AG08396 (cell line): ENCODE measurements at places on chromosomes 11 and 22.

DNA sequence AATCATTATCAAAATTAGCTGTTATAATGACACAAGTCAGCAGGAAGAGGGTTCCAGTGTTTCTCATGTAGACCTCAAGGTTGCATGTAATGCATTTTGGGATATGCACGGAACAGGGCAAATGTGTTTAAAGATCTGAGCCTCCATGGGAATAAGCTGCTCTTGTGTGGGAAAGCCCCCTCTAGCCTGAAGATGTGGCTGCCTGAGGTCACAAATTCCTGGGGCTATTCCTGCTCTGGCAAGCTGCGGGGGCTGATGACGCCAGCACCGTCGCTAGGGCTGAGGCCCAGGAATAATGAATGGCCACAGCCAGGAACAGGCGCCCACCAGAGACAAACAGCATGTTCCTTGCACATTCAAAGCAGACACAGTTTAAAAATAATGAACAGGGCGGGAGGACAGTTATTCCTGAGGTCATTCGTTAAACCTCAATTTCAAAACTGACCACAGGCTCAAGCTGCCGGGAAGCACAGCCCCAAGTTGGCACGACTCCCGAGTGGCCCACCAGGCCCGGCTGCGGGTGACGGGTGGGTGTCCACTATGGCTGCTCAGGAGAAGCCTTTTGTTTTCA lies 11.7 kb downstream of the OSBPL5 start:
- peak; percentile 87 for DNase-seq

DNA sequence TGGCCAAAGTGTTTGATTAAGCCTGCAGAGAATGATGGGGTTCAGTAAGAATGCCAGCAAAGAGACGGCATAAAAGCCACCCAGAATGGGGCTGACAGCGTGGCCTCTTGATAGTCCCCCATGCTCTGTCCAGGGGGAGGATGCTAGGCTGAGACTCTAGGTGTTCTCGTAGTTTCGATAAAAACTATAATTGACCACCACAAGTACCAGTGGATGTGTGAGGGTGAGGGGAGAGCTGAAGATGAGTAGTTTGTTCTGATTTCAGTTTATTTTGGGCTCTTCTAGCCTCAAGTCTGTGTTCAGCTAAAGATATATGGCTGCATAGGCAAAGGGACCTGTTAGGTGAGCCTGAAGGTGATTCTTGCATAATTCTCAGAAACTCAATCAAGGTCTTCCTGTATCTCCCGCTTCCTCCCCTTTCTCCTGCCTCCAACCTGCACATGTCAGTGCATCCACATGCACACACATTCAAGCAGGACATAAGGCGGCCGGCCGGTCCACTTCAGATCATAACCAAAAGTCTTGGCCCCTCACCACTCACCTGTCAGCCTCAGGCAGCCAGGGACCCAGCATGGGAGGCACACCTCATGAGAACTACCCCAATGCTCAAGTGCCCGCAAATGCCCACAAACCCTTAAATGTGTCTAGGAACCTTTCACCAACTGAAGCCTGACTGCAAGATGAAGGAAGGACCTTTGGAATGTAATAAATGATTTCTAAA lies 31.2 kb downstream of the FLI1 start:
- no peak for DNase-seq

GRCh38 chr11:81888391-81888790 lies 845.3 kb downstream of the FAM181B start:
- DNase-seq = no peak

- no peak for DNase-seq
Observed at GRCh38 chr11:27558401-27558800, 51.8 kb upstream of the LIN7C start.

DNA sequence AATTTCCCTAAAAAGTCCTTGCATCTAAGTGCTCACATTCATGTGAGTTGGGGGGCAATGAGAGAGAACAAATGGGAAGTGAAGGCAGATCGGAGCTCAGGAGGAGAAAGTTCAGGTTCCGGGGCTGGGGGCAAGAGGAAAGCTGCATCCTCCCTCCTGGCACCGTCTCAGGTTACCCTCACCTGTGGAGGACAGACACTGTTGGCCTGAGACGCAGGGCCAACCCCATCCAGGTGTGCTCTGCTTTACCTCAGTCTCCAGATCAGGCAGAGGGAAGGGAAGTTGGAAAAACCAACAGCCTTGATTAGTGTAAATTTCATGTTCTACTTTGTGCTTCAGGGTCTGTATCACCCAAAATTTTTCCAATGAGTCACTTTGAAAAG lies 146.9 kb downstream of the TRIM29 start:
- no peak for DNase-seq

- no peak for DNase-seq
Observed at GRCh38 chr11:85651118-85651517, 3.4 kb downstream of the TMEM126A start.

DNA sequence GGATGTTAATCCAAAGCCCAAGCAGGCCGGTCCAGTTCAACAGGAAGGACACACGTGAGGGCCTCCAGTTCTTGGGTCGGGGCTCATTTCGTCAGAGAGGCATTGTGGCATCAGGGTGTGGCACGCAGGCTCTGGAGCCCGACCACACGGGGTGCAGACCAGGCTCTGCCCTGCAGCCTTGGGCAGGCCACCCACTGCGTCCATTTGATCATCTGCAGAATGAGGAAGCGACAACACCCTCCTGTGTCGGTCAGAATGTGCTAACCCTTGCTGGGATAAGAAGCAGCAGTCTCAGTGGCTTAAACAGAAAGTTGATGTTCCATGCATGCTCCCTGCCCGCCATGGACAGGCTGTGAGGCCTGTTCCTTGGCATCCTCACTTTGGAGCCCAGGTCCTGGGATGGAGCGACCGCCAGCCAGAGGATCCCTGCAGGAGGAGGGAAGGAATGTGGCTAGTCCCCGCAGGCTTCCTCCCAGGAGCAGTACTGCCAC lies 10.8 kb downstream of the RIBC2 start:
- DNase-seq = no peak

DNA sequence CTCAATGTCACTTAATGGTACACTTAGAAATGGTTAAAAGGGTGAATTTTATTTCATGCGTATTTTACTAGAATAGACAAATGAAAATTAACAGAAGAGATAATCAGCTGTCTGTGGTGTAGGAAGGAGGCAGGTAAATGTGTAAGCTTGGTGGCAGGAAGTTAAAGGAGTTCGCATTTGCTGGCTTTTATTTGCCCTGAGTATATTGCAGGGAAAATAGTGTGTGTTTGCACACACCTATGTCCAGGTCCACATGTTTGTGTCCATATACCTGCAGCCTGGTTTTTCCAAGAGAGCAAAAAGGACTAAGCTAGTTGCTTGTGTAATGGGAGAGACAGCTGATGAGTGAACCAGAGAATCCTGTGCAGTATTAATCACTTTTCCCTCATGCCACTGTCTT lies 16.0 kb downstream of the NTM start:
- DNase-seq = no peak

- peak; percentile 79 for DNase-seq
Observed at GRCh38 chr11:45371251-45372115, 85.3 kb upstream of the SYT13 start.

DNA sequence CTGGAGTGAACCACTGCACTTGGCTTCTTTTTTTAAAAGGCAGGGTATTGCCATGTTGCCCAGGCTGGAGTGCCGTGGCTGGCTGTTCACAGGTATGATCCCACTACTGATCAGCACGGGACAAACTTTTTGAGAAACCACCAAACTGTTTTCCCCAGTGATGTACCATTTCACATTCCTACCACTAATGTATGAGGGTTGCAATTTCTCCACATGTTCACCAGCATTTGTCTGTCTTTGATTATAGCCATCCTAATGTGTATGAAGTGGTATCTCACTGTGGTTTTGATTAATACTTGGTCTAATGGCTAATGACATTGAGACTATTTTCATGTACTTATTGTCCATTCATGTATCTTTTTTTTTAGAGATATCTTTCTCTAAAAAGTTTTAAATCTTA lies 41.5 kb upstream of the EP300 start:
- DNase-seq = no peak

GRCh38 chr22:21904250-21904789 lies 36.9 kb upstream of the MAPK1 start:
- DNase-seq = no peak

- peak; percentile 49 for DNase-seq
Observed at GRCh38 chr11:11157185-11157584, 195.9 kb downstream of the CSNK2A3 start.

- DNase-seq = no peak
Observed at GRCh38 chr22:48849963-48850657, 977.6 kb downstream of the BRD1 start.

DNA sequence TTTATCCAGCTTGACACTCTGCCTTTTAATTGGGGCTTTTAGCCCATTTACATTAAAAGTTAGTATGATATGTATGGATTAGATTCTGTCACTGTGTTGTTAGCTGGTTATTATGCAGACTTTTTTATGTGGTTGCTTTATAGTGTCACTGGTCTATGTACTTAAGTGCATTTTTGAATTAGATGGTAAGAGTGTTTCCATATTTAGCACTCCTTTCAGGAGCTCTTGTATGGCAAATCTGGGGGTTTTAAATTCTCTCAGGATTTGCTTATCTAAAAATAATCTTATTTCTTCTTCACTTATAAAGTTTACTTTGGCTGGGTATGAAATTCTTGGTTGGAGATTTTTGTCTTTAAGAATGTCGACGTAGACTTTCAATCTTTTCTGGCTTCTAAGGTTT lies 4.0 kb downstream of the OR52E6 start:
- no peak for DNase-seq
